Activated naive CD4-positive, alpha-beta T cell treated with Interleukin-2 at 50 U/mL for 16 hours (primary cell): ENCODE measurements at places on chromosomes 16 and 17.

DNA sequence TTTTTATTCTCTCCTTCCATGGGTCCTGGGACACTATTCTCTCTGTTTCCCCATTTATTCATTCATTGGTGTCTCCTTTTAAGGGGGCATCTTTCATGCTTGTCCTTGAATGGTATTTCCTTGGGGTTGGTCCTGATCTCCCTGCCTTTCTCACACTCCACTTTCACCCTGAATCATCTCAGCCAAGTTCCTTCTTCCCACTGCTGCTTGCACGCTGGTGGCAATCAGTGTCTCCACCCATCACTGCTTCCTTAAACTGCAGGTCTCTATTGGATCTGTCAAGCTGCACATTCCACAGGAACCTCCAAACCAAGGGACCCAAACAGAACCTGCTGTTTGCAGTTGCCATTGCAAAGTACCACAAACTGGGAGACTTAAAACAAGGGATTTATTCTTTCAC, 89.3 kb upstream of the SDK2 start:
- no peak for DNase-seq

DNA sequence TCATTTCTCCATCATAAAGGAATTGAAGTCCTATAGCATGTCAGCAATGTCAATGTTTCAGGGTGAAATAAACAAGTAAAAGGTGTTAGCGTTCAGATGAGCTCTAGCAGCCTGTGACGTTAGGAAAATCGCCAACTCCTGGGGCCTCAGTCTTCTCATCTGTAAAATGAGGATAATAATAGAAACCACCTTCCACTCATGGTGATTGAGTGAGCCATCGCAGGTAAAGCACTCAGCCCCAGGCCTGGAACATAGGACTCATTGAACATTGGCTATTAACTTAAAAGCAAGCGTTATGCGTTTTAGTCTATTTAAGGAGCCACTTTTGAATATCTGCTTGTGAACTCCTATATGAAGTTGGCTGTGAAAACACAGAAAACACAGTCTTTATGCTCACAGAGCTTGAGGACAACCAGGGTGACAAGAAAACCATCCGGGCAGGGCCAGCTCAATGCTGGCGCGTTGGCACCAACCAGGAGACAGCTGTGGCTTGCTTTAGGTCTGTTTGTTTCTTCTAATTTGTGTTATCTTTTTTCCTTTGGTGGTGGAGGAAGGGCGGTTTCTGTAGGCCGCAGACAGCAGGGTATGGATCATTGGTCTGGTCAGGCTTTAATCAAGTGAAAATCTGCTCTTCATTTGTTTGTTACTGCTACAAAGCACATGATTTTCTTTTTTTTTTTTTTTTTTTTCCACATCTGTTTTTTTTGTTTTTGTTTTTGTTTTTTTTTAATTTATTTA, 35.7 kb upstream of the MED9 start:
- DNase-seq = no peak

GRCh38 chr17:39196808-39197291, 619 bp downstream of the CACNB1 start:
- DNase-seq = peak; percentile 16

DNA sequence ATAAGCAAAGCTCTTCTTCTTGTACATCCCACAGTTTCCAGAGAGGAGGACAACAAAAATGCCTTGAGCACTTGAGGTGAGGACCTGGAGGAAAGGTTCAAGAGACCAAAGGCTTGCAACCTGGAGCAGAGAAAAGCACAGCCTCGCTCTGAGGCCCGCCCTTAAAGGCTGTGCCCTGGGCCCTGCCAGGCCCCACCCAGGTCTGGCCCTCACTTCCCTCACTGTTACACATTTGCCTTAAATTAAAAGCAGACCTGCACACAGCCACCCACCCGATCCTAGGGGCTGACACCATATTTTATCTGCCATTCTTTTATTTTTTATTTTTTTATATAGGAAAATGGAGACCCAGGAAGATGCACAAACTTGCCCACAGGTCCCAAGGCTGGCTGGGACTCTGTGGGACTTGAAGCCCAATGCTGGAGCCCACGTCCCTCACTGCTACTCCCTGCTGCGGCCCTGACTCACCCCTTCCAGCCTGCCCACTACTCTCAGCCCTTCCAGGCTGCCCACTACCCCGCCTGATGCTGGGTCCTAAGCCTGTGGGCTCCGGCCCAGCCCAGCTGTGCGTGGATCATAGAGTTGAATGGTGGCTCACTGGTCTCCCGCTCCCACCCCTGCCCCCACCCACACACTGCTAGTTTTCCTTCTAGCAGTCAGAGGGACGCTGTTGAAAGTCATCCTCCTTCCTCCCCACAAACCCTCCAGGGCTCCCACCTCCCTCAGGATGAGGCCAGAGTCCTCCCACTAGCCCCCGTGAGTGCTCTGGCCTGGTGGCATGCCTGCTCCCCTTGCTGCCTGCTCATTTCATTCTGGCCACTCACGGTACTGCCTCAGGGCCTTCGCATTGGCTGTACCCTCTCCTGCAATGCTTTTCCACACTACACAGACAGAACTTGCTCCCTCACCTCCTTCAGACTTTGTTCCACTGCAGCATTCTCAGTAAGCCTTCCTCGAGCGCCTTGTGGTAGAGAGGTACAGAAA, 77.6 kb upstream of the MED9 start:
- no peak for DNase-seq

DNA sequence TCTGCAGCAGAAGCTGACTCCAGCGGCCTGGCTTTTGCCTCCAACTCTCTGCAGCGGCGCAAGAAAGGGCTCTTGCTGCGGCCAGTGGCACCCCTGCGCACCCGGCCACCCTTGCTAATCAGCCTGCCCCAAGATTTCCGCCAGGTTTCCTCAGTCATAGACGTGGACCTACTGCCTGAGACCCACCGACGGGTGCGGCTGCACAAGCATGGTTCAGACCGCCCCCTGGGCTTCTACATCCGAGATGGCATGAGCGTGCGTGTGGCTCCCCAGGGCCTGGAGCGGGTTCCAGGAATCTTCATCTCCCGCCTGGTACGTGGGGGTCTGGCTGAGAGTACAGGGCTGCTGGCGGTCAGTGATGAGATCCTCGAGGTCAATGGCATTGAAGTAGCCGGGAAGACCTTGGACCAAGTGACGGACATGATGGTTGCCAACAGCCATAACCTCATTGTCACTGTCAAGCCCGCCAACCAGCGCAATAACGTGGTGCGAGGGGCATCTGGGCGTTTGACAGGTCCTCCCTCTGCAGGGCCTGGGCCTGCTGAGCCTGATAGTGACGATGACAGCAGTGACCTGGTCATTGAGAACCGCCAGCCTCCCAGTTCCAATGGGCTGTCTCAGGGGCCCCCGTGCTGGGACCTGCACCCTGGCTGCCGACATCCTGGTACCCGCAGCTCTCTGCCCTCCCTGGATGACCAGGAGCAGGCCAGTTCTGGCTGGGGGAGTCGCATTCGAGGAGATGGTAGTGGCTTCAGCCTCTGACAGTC, 1.3 kb downstream of the PARD6A start:
- DNase-seq = no peak

GRCh38 chr16:64203126-64203525, 918.7 kb downstream of the CDH11 start:
- no peak for DNase-seq

- no peak for DNase-seq
Observed at GRCh38 chr17:55962951-55963401, 190.3 kb upstream of the ANKFN1 start.

- DNase-seq = no peak
Observed at GRCh38 chr17:35846055-35846809, 22.5 kb downstream of the HEATR9 start.
